Germinal center (tissue), 1 donor: ENCODE measurements at places on chromosomes 4 and X.

GRCh38 chrX:150268839-150269355 is 94.2 kb upstream of the MAMLD1 start:
- DNase-seq, result no peak

- DNase-seq, result peak; percentile 41
These were observed 52.8 kb downstream of the RBM47 start for GRCh38 chr4:40576651-40577480.

- DNase-seq, result no peak
These were observed 1427.5 kb downstream of the ADGRL3 start for GRCh38 chr4:62627671-62628070.

GRCh38 chrX:79100791-79101484 is 43.5 kb upstream of the GPR174 start:
- DNase-seq, result no peak

DNA sequence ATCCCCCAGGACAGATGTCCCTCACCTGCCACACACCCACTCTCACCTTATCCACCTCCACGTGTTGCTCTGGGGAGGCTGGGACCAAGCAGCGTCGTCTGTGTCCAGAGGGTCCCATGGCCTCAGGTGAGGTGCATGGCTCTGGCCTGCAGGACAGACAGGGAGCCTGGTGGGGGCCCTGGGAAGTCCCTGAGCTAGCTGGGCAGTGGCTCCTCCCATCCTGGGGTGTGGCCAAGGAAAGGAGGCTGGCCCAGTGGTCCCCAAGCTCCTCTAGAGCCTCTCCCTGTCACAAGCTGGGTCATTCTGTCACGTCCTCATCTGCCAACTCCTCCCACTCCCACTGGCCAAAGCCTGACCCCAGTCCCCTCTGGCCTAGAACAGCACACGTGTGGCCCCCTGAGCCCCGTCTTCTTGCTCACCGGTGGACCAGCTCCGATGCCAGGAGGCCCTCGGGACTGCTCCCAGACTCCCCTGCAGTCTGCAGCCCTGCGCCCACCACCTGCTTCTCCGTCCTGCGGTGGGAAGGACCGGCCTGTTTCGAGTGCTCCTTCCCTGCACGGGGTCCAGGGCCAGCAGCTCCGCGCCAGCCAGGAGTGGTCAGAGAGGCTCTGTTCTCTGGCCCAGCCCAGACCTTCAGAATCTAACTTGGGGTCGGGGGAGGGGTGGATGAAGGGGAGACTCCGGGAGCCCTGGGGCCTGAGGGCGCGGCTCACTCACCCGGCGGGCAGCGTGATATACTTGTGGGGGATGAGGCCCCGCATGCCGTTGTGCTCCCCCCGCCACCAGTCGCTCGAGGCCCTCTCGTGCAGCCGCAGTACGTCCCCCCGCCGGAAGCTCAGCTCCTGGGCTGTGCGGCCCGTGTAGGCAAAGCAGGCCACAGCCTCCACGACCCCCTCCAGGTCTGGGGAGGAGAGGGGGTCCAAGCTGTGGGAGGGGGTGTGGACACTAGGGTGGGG is 4.8 kb downstream of the AVPR2 start:
- no peak for DNase-seq

DNA sequence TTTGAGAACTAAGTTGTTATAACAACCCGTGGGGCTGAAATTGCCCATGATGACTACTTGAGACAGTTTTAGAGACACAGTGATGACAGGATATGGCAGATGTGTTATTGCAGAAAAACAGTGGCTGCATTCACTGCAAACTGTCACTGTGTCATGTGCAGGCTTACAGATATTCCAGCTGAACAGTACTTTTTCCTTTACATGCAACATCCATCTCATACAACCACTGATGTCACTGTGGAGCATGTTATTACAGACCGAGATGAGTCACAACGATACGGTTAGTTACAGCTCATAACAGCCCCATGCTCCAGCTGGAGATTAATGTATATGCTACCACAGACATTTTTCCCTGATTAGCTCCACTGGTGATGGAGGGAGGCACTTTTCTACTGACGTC is 207.4 kb downstream of the TMA16 start:
- peak; percentile 5 for DNase-seq

- no peak for DNase-seq
These were observed 857.4 kb downstream of the FAT4 start for GRCh38 chr4:126172126-126172525.

DNA sequence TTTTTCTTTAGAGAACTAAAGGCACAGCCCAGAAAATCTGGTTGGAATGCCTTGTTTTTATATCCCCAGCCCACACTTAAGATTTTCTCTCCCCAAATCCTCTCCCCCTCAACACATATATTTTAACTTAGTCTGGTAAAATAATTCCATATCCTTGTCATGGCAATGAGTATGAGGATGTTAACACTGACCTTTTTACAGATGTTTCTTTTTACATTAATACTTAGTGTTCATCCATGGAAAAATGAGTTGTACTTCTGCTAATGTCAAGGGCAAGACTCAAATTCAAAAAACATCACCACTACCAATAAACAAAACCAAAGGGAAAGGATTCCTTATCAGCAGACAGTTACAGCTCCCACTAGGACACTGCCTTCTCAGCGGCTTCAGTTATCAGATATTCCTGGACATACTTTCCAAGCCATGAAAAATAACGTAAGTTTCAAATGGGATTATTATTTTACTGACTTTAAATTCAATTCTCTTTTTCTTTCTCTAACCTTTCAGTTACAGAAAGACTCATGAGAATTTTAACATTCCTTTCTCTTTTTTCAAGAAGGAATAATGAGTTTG is 83.3 kb downstream of the RASL11B start:
- DNase-seq, result no peak

DNA sequence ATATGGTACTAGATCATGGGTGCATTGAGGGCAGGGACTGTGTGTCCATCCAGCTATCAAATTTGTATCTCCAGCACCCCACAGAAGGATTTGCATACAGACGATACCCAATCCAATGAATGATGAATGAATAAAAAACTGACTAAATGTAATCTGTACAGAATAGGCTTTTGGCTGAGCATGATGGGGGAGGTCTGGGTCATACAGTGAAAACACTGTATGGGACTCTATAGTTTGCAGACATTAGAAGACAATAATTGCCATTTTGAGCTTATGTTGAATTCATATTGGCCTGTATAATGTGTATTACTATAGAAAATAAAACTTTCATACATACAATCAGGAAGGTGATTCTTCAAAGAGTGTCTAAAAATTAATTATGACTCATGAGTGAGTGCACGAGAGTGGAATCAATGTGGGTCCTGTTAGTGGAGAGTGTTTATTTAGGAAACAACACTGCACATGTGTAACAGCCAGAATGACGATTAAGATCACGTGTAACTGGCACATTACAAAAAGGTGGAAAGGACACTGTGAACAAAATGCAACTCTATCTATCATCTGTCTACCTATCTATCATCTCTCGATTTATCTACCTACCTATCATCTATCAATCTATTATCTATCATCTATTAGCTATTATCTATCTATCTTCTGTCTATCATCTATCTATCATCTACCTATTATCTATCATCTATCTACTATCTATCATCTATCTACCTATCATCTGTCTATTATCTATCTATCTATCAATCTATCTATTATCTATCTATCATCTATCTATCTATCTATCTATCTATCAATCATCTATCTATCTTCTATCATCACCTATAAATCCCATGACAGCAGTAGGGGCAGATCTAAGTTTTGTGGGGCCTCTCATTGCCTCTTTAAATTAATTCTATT is 201.3 kb downstream of the PTTG2 start:
- DNase-seq, result no peak

- DNase-seq, result no peak
These were observed 333.6 kb upstream of the IGFBP7 start for GRCh38 chr4:57443787-57444186.

DNA sequence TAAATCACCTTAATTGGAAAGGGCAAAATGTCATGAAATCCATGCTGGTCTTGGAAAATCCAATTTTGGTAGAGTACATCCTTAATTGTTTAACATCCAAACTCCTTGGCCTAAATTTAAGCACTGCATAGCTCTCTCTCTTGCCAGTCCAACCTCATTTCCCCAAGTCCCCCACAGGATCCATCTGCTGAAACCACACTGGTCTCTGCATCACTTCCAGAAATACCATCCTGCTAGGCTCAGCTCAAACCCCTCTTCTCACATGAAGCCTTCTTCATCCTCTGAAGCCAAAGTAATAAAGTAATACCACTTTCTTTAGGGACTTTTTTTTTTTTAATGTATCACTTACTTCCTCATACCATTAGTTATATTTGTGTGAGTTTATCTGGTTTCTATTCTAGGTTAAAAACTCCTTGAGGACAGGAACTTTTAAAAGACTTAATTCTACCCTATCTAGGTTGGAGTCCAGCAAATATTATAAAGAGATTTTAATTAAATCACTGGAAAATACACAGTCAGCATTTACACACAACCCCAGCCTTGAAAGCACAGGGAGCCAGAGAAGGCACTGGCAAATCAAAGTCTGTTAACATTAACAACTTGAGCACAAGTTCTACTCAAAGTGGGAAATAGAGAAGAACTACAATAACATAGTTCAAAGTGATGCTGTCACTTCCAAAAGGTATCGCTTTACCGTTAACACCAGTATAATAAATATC is 16.7 kb upstream of the KLF3 start:
- DNase-seq, result no peak

GRCh38 chr4:95231681-95232080 is 317.1 kb downstream of the UNC5C start:
- DNase-seq, result no peak

- DNase-seq, result no peak
These were observed 29.2 kb downstream of the SMIM14 start for GRCh38 chr4:39609454-39609931.
